ENCODE measurements at places on chromosomes 1 and 21.

- DNase-seq: no peak
These were observed 36.6 kb downstream of the UBASH3A start for GRCh38 chr21:42440187-42440792.

DNA sequence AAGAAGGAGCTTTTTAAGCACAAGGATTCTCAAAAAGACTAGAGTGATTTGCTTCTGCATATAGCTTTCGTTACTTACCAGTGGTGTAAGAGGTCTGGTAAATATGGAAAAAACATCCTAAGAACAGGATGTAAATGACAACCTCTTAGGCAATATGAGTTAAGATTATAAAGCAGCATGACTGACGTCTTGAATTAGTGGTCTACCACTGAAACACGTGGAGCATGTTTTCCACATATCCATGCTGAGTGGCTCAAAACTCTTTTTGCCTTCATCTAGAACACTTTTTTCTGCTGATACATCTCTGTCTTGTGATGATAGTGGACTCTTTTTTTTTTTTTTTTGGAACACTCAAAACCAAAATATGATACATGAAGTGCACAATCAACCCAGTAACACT lies 44.6 kb downstream of the RCAN1 start:
- DNase-seq: no peak

DNA sequence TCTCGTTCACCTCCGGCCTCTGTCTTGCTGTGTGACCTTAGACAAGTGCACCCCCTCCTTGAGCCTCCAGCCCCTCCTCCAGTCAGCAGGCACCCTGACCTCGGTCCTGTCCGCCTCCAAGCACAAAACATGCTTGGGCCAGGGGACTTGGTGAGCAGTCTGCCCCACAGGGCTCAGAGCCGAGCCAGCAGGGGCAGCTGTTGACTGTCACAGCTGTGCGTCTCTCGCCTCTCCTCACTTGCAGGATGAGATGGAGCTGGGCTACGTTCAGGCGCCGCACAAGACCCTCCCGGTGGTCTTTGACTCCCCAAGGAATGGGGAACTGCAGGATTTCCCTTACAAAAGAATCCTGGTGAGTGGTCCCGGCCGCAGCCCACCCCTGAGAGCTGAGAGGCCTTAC lies 24.2 kb downstream of the PADI3 start:
- DNase-seq: no peak

DNA sequence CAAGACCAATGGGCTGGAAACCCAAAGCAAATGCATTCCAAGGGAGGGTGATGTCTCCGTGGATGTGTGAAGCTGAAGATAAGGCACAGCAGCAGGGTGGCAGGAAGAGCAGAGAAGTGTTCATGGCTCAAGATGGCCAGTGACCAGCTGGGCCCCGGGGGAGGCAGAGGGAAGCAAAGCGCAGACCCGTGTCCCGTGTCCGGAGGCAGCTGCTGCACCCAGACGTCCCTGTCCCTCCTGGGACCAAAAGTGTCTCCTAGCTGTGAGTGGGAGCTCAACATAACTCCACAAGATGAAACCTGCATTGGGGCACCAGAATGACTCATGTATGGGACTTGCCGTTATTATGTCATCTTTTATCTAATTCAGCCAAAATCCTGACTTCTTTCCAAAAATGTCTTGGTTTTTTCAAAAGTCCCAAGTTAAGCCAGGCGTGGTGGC lies 118.2 kb downstream of the RIPK4 start:
- no peak for DNase-seq

GRCh38 chr1:21823206-21823979 lies 11.3 kb downstream of the LDLRAD2 start:
- DNase-seq: no peak

- no peak for DNase-seq
These were observed 29.3 kb upstream of the SLC45A3 start for GRCh38 chr1:205709640-205710039.

DNA sequence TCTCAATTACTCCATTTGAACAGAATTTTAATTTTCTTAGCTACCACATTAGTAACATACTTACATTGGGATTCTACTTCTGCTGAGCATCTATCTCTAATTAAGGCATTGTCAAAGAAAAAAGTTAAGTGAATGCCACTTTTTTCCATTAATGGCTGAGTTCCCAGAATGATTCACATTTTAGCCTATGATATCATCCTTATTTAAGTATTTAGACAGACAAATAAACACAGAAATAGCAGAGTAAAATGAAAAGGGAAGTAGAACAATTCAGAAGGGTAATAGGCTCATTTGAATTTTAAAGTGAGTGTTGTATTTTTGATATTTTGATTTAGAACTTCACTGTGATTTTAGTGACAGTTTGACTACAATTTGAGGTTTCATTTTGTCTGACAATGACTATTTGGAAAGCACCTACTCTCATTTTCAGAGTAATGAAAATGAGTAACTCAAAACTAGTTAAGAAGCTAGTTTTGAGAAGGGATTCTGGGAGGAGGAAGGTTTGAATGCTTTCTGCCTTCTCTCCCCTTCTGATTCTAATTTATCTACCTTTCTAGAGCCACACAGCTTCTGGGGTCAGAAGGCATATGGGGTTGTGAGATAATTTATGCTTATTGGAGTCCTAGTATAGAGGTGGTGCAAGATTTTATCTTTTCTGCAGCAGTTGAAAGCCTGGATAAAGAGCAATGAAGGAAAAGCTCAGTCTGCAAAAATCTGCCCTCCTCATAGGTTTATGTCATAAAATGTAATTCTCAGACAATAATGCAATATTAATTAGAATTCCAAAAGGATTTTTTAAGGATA lies 15.5 kb downstream of the LYPLAL1 start:
- no peak for DNase-seq

GRCh38 chr1:95701450-95702173 lies 467.6 kb downstream of the RWDD3 start:
- no peak for DNase-seq

- no peak for DNase-seq
These were observed 139.1 kb upstream of the DPT start for GRCh38 chr1:168867941-168868634.
